ENCODE measurements at places on chromosomes 5 and 9. TPM values are rescaled to one million over a fixed set of nuclear protein-coding genes. Genes with fewer than 3 reads are reported as not detected.

The SGCD gene
- total RNA-seq, result 0.15 TPM

The ADAMTS2 gene
- total RNA-seq, result not detected

GRCh38 chr5:22663134-22663533 lies 190.0 kb downstream of the CDH12 start:
- H3K36me3 ChIP-seq, result no peaks in the 10 kb centered on the region
- H3K27ac ChIP-seq, result no peak overlapping the region
- no peak for DNase-seq
- H3K27me3 ChIP-seq, result no peaks in the 10 kb centered on the region
- no peaks in the 10 kb centered on the region for H3K4me1 ChIP-seq

DNA sequence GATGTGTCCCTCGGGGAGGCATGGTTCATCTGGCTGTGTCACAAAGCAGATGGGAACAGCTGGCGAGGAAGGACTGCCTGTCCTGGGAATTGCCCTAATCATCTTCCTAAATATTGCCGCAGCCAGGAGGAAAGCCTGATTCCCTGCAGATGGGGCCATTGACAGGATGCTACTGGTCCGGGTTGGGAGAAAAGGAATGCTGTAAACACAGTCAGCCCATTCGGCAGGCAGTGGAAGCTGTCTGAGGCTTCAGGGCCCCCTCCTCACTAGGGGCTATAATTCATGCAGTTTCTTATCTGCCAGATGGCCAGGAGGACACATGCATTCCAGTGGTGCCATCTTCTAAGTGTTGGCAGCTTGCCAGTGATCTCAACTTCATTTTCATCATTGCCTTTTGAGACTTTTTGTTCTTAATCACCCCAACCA lies 110.3 kb downstream of the KCNIP1 start:
- no peak for DNase-seq
- H3K36me3 ChIP-seq, result no peaks in the 10 kb centered on the region
- no peak overlapping the region for H3K4me3 ChIP-seq
- H3K27ac ChIP-seq, result peak overlapping the region; percentile 90
- H3K4me1 ChIP-seq, result peaks cover 20% of the 10 kb centered on the region

GRCh38 chr9:33202552-33203201 lies 35.5 kb upstream of the B4GALT1 start:
- H3K27ac ChIP-seq, result no peak overlapping the region
- no peaks in the 10 kb centered on the region for H3K36me3 ChIP-seq
- DNase-seq, result no peak
- no peaks in the 10 kb centered on the region for H3K4me1 ChIP-seq
- H3K27me3 ChIP-seq, result no peaks in the 10 kb centered on the region
- no peak overlapping the region for H3K4me3 ChIP-seq

GRCh38 chr5:141973871-141974595 lies 5.1 kb downstream of the RNF14 start:
- no peaks in the 10 kb centered on the region for H3K27me3 ChIP-seq
- peak overlapping the region; percentile 45 for H3K27ac ChIP-seq
- H3K4me3 ChIP-seq, result no peak overlapping the region
- DNase-seq, result peak; percentile 52
- peaks cover 27% of the 10 kb centered on the region for H3K36me3 ChIP-seq

DNA sequence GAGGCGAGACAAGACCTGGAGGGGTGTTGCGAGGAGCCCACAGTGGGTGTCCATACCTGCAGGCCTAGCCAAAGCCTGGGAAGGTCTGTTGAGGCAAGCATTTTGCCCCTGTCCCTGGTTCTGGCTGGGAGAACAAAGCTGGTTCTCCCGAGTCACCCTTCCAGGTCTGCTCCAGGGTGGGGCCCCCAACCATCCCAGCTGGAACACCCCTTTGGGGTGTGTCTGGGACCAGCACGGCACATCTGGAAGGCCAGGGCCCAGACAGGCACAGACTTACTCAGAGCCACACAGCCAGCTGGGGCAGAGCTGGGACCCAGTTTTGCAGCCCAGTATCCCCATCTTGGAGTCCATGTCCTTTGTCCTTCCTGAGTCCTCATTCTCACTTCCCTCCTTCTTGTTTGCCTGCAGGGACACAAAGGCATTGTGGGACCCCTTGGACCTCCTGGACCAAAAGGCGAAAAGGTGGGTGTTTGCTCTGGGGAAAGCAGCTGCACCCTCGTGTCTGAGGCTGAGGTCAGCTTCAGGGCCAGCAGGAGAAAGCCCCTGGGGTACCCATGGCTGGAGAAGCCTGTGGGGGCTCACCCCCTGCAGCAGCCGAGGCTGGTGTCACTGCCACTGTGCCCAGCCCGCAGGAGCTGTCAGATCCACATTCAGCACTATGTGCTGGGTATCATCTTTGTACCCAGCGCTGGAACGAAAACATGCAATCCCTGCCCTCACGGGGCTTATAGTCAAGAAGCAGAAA lies 38.4 kb upstream of the ORM1 start:
- no peak overlapping the region for H3K27ac ChIP-seq
- H3K36me3 ChIP-seq, result no peaks in the 10 kb centered on the region
- no peaks in the 10 kb centered on the region for H3K27me3 ChIP-seq
- H3K4me3 ChIP-seq, result no peak overlapping the region

DNA sequence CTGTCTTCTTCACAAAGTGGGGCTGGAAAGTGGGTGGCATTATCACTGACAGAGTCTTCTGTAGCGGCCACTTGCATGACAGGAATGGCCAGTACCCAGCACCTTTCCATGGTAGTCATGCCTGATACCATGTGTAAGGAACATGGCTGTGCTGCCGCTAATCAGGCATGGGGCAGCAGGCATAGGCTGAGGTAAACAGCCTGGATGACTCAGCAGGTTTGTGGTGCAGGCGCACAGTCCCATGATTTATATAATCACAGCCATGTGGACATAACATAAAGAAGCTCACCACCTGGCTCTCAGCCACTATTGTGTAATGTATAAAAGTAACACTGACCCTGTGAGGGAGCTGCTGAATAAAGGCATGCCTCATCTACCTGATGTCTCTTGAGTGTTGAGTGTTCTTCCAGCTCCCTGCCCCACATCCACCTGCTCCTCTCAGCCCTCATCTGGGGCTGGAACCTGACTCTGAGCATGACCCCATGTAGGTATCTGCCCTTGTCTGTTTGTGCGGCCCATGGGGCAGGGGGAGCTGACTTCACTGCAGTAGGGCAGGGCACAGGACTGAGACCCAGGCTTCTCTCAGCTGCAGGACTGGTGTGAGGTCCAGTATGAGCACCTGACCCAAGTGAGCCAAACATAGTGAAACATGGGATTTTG lies 13.2 kb upstream of the ICE1 start:
- peak; percentile 43 for DNase-seq
- H3K36me3 ChIP-seq, result no peaks in the 10 kb centered on the region
- H3K4me3 ChIP-seq, result no peak overlapping the region
- peaks cover 6% of the 10 kb centered on the region for H3K4me1 ChIP-seq
- no peaks in the 10 kb centered on the region for H3K27me3 ChIP-seq

DNA sequence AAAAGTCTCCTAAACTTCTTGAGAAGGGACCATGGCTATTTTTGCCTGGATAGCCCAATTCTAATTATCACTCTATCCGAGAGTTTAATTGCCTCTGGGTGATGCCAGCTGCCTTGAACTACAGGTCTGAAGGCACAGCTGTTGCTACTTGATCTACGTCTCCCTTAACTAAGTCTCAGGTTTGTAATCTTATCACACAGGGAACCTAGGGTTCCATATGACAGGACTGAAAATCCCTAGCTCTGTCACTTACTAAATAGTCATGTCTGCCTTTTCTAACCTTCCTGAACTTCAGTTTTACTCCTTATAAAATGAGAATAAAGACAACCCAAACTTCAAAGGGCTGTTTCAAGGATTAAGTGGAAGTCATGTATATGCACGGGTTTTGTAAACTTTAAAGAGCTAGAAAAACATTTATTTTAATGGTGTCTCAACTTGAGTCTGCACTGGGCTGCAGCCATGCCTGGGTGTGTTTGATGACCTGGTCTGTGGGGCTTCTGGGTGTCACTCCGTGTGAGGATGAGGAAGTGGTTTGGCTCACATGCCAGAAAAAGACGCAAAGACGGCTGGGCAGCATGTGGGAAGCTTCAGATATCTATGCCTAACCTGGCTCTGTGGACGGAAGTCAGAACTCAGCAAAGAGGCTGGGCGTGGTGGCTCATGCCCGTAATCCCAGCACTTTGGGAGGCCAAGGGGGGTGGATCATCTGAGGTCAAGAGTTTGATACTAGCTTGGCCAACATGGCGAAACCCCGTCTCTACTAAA lies 129.3 kb upstream of the SLC44A1 start:
- H3K4me3 ChIP-seq, result no peak overlapping the region
- H3K27me3 ChIP-seq, result no peaks in the 10 kb centered on the region
- peaks cover 8% of the 10 kb centered on the region for H3K4me1 ChIP-seq
- H3K27ac ChIP-seq, result no peak overlapping the region
- no peaks in the 10 kb centered on the region for H3K36me3 ChIP-seq

The SPATA31A3 gene
- not detected for total RNA-seq

The PCDHGB5 gene
- 10.3 TPM for total RNA-seq

The COL15A1 gene
- total RNA-seq, result 0.04 TPM

DNA sequence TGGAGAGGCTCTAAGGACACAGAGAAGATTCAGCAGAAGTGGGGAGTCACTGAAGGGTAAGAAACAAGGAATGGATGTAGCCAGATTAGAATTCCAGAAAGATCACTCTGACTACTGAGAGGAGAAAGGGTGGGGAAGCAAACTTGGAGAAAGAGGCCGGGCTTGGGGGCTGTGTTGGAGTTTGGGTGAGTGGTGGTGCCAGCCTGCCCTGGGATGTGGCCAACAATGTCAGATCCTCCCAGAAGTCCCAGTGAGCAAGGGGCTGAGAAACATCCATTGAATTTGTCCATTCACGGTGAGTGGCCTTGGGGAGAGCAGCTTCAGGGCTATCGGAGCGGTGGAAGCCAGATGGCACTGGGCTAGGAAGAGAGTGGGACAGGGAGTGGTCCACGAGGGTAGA lies 60.4 kb downstream of the COL15A1 start:
- DNase-seq, result no peak
- H3K4me3 ChIP-seq, result no peak overlapping the region
- H3K36me3 ChIP-seq, result no peaks in the 10 kb centered on the region
- H3K27me3 ChIP-seq, result no peaks in the 10 kb centered on the region

The SLC2A6 gene
- total RNA-seq, result 21.7 TPM

The TAF11L5 gene
- total RNA-seq, result not detected

All from PC-3 (cell line).